ENCODE measurements at places on chromosomes 6 and 20.

DNA sequence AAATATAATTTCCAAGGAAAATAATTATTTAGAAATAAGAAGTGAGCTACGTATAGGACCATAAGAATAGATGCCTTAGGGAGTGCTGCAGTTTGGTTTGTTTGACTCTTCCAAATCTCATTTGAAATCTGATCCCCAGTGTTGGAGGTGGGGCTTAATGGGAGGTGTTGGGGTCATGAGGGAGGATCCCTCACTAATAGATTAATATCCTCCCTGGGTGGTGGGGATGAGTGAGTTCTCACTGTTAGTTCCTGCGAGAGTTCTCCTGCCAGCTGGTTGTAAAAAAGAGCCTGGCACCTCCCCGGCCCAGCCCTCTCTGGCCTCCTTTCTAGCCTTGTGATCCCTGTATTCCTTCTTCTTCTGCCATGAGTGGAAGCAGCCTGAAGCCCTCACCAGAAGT, 69.3 kb downstream of the RCAN2 start:
- no peak overlapping the region for H3K27ac ChIP-seq
- H3K27me3 ChIP-seq: no peaks in the 10 kb centered on the region
- H3K4me1 ChIP-seq: peaks cover 11% of the 10 kb centered on the region
- H3K36me3 ChIP-seq: no peaks in the 10 kb centered on the region

- peak; percentile 24 for DNase-seq
- H3K27me3 ChIP-seq: peaks cover 43% of the 10 kb centered on the region
- H3K4me1 ChIP-seq: no peaks in the 10 kb centered on the region
- peak overlapping the region; percentile 73 for H3K4me3 ChIP-seq
Observed at GRCh38 chr6:127119102-127120022, 891 bp downstream of the RSPO3 start.

DNA sequence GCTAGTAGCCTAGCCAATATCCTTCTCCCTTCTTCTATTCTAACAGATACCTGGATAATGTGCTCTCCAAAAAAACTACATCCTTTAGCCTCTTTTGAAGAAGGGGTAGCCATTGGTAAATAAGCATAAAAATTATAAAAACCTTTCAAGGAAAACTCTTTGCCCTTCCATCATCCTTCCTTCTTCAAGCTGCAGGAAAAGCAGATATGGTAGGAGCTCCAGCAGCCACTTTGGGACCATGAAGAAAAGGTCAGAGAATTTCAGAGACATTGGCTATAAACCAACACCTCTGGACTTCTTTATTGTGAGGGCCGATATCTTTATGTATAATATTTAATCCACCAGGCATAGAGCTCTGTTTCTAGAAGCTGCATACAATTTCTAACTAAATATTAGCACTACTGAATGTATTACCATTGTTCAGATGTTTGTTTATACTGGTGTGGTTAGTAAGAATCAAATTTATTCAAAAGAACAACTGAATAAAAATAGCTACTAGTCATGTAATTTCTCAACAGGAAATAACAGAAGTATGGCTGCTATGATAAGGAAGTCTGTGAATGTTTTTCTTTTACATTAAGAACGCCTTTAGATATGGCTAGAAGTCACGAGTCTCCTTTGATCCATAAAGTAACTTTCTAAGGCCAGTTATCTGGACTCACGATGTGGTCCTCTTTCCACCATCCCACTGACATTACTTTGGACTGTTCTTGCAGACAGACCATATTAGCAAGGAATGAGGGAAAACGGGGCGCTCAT, 32.2 kb downstream of the MYLK4 start:
- H3K27ac ChIP-seq: no peak overlapping the region

DNA sequence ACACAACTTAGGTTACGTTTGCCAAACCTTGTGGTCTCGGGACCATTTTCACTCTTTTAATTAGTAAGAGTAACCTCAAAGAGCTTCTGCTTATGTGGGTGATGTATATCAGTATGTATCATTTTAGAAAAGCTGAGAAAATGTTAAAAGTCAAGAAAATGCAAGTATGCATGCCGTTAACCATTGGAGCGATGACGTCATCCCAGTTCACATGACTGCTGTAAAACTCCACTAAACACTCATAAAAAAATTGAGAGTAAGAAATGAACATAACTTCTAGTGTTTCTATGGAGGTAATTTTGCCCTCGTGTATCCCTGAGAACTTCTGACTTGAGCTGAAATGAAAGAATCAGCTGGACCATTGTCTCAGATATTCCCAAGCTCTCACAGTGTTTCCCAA, 250.0 kb upstream of the CDH4 start:
- no peak overlapping the region for H3K4me3 ChIP-seq
- H3K27ac ChIP-seq: no peak overlapping the region
- no peak for DNase-seq
- H3K4me1 ChIP-seq: no peaks in the 10 kb centered on the region
- H3K36me3 ChIP-seq: no peaks in the 10 kb centered on the region

DNA sequence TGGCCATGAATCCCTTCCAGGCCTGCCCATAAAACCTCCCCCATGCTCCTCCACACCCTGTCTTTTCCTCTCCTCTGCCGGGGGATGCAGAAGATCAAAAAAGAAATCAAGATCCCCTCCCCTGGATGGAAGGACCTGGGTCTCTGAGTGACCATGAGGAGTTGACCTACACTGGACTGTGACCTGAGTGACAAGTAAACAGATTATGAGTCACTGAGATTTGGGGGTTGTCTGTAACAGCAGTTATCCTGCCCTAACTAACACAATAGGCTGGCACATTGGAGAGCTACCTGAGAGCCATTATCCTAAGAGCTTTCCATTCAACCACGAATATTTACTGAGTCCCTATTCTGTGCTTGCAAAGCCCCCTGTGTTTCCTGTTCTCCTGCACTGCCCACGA, 28.4 kb upstream of the SIRPA start:
- no peak overlapping the region for H3K4me3 ChIP-seq
- H3K36me3 ChIP-seq: no peaks in the 10 kb centered on the region
- no peak overlapping the region for H3K27ac ChIP-seq
- DNase-seq: no peak
- peaks cover 5% of the 10 kb centered on the region for H3K4me1 ChIP-seq

DNA sequence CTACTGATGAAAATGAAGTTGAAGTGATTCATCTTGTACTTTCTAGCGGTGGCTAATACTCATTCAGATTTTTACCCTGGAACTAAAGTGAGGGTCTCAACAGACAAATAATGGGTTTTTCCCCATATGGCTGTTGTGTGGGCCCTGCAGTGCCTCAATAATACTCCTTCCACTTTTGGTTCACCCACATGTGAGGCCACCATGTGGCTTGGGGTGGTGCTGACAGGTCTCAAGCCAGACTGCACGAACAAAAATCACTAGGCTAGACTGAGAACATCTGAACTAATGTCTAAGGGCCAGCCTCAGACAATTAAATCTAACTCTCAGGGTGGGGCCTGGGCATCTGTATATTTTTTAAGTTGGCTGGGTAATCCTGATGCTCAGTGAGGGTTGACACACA, 7.9 kb upstream of the COL12A1 start:
- no peaks in the 10 kb centered on the region for H3K27me3 ChIP-seq
- peaks cover 18% of the 10 kb centered on the region for H3K4me1 ChIP-seq
- no peak overlapping the region for H3K4me3 ChIP-seq

DNA sequence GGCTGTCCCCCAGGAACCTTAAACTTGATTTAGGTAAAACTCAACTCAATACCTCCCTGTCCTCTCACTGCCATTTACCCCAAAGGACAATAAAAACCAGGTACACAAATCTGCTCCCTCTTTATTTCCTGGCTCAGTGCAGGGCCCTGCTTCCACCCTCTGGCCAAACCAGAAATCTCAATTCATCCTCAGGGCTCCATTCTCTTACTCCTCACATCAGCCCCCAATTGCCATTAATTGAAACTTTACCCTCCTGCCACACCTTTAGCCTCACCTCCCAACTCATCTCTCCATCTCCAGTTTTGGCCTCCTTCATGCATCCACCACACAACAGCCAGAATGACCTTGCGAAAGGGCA, 10.5 kb downstream of the ZBTB2 start:
- peaks cover 13% of the 10 kb centered on the region for H3K4me1 ChIP-seq
- no peaks in the 10 kb centered on the region for H3K27me3 ChIP-seq
- no peak for DNase-seq
- no peaks in the 10 kb centered on the region for H3K36me3 ChIP-seq
- no peak overlapping the region for H3K4me3 ChIP-seq
- H3K27ac ChIP-seq: no peak overlapping the region

- H3K4me1 ChIP-seq: no peaks in the 10 kb centered on the region
- H3K4me3 ChIP-seq: no peak overlapping the region
- H3K36me3 ChIP-seq: no peaks in the 10 kb centered on the region
- no peak overlapping the region for H3K27ac ChIP-seq
Observed at GRCh38 chr6:92915466-92915865, 503.9 kb downstream of the EPHA7 start.

- no peaks in the 10 kb centered on the region for H3K36me3 ChIP-seq
- peak; percentile 32 for DNase-seq
- H3K4me1 ChIP-seq: peaks cover 6% of the 10 kb centered on the region
- H3K4me3 ChIP-seq: peak within 1 kb of the TSS; percentile 80
- no peaks in the 10 kb centered on the region for H3K27me3 ChIP-seq
Observed at GRCh38 chr6:151493804-151494234, at the start of gene CCDC170. TSS of gene CCDC170 (plus strand) at chr6:151494017. CDS start at chr6:151494129, 112 bp downstream.

DNA sequence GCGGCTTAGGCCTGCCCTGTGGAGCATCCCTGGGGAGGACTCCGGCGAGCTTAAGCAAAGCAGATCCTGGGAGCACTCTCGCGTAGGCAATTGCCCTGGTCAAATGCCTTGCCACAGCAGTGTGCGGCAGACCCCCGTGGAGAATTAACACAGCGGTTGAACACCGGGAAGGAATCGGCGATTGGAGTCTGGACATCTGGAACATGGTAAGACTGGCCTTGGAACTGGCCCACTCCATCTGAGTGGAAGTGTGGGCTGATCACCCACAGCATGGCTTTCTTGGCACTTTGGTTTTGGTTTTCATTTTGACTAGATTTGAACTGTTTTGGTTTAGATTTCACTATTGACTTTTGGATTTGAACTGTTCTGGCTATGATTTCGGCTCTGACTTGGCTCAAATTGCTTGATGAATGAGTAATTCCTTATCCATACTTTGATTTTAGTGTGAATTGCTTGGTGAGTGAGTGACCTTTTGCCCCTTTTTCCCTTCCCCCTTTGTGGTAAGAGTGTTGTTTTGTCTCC, 300.7 kb downstream of the RNGTT start:
- H3K27me3 ChIP-seq: no peaks in the 10 kb centered on the region
- H3K27ac ChIP-seq: no peak overlapping the region
- H3K4me3 ChIP-seq: no peak overlapping the region
- H3K4me1 ChIP-seq: no peaks in the 10 kb centered on the region
- no peaks in the 10 kb centered on the region for H3K36me3 ChIP-seq
- DNase-seq: no peak

DNA sequence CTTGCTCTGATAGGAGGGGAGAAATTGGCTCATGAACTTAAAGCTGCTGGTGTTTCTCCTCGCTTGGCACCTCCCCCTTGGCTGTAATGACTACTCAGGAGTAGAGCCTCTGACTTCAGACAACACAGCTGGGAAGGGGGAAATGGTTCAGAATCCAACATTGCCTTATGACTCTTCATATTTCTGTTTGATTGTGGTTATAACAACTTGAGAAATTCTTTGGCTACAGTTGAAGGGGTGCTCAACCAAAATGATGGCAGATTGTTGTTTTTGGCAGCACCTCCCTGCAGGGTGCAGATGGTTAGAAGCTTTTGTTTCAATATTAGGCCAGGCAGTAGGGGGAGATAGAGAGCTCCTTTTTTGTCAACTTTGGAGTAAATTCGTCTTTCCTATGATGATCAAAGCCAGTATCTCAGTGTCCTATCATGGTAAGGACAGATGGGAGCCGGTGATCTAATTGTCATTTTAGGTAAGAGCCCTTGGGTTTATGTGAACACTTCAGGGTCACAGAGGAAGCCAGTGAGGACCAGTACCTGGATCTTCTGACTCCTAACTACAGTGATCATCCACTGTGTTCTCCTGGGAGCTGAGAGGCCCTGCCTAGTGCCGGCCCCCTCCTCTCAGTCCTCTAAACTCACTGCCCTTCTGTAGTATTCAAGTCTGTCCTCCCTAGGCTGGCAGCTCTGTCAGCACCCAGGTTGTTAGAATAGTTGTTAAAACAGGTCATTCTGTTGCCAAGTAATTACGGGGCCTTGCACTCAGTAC, 39.9 kb downstream of the RPRD1B start:
- H3K36me3 ChIP-seq: peaks cover 42% of the 10 kb centered on the region
- no peak overlapping the region for H3K4me3 ChIP-seq
- H3K27ac ChIP-seq: peak overlapping the region; percentile 53
- peak; percentile 63 for DNase-seq
- no peaks in the 10 kb centered on the region for H3K27me3 ChIP-seq

DNA sequence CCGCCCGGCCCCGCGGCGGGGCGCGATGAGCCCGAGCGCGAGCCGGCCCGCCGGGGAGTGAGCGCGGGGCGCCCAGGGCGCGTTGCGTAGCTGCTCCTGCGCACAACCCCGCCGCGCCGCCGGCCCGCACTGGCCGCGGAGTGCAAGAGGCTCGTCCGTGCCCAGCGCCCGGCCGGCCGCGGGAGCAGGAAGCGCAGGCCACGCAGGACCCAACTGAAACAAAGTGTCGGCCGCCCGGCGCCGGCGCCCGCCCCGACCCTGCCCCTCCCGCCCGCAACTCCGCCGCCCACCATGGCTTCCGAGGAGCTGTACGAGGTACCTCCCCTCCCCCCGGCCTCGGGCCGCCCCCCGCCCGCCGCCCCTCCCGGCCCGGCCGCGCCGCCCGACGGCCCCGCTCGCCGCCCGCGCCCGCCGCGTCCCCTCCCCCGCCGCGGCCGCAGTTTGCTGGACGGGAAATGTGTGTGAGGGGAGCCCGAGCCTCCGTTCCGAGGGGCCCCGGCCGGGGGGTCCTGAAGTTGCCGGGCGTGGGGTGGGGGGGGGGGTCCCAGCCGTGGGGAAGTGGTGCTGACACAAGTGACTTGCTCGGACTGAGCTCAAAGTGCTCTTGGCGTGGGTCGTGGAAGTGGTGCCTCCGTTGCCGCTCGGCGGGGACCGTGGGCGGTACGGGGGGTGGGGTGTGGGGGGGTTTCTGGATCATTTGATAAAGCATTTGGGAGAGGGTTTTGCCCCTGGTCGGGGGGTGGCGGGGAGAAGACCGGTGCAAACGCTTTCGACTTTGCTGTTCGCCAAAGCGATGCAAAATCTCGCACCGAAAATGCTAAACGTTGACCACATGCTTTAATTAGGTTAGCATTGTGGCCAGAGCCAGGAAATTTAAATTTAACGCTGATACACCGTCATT, 539 bp downstream of the CDYL start:
- no peaks in the 10 kb centered on the region for H3K4me1 ChIP-seq
- H3K27ac ChIP-seq: no peak overlapping the region
- DNase-seq: peak; percentile 24
- no peaks in the 10 kb centered on the region for H3K36me3 ChIP-seq

DNA sequence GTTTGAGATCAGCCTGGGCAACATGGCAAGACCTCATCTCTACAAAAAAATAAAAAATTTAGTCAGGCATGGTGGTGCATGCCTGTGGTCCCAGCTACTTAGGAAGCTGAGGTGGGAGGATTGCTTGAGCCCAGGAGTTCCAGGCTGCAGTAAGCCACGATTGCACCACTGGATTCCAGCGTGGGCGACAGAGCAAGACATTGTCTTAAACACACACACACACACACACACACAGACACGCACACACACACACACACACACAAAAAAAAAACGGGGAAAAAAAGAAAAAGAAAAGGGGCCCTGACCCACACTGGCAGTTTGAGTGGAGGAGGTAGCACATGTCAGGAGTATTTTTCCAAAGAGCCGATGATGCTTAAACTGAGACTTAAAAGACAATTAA, 122.2 kb downstream of the AFG1L start:
- DNase-seq: no peak
- no peak overlapping the region for H3K4me3 ChIP-seq
- H3K36me3 ChIP-seq: no peaks in the 10 kb centered on the region
- H3K4me1 ChIP-seq: no peaks in the 10 kb centered on the region

All from PC-9 (cell line).